IPS DF 19.7 (cell line): ENCODE measurements at places on chromosomes 11 and 22.

DNA sequence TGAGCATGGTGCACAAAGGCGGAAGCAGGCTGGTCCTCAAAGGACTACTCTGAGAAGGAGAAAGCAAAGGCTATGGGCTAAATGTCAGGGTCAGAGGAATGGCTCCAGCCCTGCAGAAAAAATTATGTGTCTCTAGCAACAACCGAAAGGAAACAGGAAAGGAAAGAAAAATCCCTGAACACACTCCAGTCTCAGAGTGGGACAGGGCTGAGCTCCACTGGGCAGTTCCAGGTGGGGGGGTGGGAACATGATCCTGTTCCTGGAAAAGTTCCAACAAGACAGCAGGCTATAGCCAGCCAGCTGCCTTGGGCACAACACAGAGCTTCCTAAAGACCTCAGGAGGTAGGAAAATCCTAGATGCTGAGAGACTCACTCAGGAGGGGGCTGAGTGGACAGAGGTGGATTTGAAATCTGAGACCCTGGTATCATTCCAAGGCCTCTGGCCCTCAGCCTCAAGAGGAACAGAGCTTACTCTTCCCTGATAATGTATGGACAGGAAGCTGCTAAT lies 1088.2 kb downstream of the TBC1D22A start:
- DNase-seq = no peak

DNA sequence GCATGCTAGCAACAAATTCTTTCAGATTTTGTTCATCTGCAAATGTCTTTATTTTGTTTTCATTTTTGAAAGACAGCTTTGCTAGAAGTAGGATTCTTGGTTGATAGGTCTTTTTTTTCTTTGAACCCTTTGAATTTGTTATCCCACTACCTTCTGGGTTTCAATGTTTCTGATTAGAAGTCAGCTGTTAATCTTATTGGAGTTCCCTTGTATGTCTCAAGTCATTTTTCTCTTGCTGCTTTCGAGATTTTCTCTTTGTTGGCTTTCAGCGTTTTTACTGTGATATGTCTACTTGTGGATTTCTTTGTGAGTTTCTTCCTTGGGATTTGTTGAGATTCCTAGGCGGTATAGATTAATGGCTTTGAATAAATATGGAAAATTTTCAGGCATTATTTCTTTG lies 27.2 kb upstream of the MS4A8 start:
- no peak for DNase-seq

GRCh38 chr22:35525687-35526332 lies 14.8 kb upstream of the RASD2 start:
- no peak for DNase-seq

- DNase-seq = no peak
Measured at GRCh38 chr22:29773233-29773632, 6.1 kb downstream of the UQCR10 start.

DNA sequence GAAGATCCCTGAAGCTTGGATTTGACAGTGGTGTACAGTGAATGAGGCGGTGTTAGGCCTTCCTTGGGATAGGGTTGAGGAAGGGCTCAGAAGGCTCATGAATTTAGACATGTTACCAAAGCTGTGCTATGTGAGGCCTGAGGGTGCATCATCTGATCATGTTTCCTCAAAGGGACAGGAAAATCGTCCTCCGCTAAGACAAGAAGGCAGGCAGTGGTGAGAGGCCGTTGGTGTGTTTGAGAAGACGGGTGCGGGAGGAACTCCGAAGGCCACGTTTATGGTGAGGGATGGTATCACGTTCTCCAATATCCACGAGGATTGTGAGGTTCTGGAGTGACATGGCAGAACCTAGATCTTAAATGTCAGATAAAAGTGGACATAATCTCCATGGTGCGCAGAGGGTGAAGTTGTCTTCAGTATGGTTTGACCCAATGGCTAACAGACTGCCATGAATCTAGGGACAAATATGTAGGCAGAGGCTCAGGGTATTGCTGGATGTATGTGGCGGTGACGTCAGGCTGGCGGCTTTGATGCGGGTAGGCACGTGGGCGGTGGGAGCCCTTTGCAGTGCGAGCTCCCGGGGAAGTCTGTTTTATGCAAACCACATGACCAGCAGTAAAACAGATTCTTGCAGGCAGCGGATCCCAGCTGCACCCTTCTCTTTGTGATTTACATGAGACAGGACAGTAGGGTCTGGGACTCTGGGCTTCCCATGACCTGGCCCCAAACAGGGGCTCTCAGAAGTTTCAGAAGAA lies 242.3 kb upstream of the B3GAT1 start:
- no peak for DNase-seq

DNA sequence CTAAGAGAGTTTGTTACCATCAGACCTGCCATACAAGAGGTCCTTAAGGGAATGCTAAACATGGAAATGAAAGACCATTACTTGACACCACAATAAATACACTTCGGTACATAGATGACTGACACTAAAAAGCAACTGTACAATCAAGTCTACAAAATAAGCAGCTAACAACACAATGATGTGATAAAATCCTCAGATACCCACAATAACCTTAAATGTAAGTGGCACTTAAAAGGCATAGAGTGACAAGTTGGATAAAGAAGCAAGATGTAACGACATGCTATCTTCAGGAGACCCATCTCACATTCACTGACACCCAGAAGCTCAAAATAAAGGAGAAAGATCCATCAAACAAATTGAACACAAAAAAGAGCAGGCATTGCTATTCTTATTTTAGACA lies 107.6 kb downstream of the LRRC4C start:
- DNase-seq = no peak

DNA sequence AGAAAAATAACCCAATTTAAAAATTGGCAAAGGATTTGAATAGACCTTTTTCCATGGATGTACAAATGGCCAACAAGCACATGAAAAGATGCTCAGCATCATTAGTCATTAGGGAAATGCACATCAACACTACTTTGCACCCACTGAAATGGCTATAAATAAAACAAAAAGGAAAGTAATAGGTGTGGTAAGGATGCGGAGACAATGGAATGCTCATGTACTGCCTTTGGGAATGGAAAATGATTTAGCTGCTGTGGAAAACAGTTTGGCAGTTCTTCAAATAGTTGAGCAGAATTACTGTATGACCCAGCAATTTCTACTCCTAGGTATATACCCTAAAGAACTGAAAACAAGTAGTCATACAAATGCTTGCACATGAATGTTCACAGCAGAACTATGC lies 37.4 kb downstream of the LARGE2 start:
- no peak for DNase-seq

GRCh38 chr11:28011813-28012212 lies 96.1 kb downstream of the KIF18A start:
- DNase-seq = no peak

GRCh38 chr22:29580200-29580810 lies 608 bp downstream of the NIPSNAP1 start:
- no peak for DNase-seq

GRCh38 chr11:29780756-29781155 lies 236.1 kb downstream of the KCNA4 start:
- no peak for DNase-seq
